ENCODE measurements at places on chromosomes 5 and 9.

GRCh38 chr9:128575469-128575868 lies 23.1 kb downstream of the SPTAN1 start:
- no peak for DNase-seq

DNA sequence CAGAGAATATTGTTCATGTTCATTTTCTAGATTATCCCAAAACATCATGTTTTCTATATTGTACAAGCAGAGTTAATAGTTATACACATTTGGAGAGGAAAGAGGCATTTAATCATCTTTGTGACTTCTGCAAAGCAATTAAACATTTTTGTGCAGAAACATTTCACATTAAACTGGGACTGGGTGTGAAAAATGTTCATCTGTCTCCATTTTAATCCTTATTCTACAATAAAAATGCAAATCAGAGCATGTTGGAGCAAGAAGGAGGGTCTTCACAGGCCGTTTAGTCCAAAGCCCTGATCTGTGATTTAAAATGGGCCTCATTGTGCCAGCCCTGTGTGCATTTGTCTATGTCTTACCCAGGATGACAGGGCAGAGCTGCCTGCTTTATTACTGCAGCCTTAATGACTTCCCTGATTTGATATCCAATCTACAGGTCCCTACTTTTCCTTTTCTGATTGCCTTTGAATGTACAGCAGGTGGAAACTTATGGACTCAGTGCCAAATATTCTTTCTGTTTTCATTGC lies 183.5 kb downstream of the CAVIN4 start:
- no peak for DNase-seq

- no peak for DNase-seq
Measured at GRCh38 chr9:9352877-9353481, 1259.8 kb downstream of the PTPRD start.

DNA sequence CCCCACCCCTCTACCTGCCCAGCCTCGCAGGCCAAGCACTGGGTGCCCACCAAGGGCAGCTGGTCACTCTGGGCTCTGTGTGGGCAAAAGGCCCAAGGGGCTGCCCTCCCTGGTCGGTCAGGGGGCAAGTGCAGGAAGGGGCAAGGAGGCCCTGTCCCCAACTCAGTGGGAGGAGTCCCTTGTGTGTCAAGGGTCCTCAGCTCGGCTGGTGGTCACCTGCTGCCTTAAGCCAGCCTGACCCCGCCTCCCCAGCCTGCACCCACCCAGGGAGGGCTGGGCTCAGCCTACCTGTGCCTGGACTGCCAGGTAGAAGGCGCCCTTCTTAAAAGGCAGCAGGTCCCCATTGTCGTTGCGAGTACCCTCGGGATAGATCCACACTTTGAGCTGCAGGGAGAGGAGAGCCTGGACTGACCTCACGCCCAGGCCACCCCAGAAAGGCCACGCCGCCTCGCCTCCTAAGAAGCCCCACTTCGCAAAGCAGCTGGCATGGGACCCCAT lies 10.9 kb downstream of the AGPAT2 start:
- DNase-seq: no peak

- DNase-seq: no peak
Measured at GRCh38 chr5:58842852-58843251, 260.0 kb downstream of the RAB3C start.

- DNase-seq: no peak
Measured at GRCh38 chr5:169435506-169436229, 134.7 kb upstream of the SLIT3 start.

GRCh38 chr5:125575891-125576505 lies 829.6 kb upstream of the ZNF608 start:
- DNase-seq: no peak

DNA sequence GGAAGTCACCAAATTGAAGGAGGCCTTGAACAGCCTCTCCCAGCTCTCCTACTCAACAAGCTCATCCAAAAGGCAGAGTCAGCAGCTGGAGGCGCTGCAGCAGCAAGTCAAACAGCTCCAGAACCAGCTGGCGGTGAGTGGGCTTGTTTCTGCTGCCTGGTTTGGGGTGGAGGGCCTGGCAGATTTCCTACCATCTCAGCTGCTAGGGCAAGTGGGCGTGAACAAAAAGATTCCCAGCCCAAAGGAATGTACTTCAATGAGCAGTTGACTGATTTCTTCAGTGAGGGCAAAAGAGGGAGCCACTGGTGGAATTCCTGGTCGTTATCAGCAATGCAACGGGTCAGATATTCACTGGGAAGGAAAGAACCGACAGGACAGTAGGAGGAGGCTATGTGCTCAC lies 12.6 kb upstream of the TTC23L start:
- no peak for DNase-seq

DNA sequence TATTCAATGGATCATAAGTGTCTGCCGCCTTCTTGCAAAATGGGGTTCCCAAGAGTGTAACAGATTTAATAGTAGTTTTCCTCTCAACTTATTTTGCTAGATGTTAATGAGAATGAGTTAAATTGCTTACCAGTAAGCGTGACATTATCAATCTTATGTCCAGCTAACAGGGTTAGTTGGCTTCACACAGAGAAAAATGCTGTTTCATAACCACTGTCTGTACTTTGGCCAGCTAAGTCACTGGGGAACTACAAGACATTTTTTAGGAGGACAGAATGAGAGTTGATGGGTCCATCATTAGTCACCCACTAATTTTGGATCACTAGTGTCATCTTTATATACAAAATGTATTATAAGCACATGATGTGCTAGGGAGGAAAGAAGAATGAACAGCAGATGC lies 1.4 kb downstream of the CDC37L1 start:
- no peak for DNase-seq

- no peak for DNase-seq
Measured at GRCh38 chr5:69502367-69502766, 9.8 kb downstream of the OCLN start.

GRCh38 chr5:167008705-167009104 lies 1282.7 kb upstream of the WWC1 start:
- no peak for DNase-seq

DNA sequence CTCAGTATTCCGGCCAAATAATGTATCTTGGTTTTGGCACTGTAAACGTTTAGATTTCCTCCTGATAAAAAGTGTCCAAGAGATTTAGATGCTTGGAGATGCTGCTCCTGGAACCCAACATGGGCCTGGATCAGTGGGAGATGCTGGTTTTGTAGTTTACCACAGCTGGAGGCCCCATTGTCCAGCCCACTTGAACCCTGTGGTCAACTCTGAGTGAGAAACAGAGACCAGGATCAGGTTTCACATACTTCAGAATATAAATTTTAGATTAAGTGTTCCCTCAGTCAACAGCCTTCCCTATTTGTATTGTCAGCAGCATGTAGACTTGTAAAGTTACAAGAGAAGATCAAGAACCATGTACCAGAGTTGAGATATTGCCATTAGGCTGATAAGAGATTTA lies 144.7 kb upstream of the C9orf72 start:
- no peak for DNase-seq

- no peak for DNase-seq
Measured at GRCh38 chr9:77864211-77864889, 167.3 kb downstream of the GNAQ start.

GRCh38 chr9:111731928-111732327 lies 62.8 kb downstream of the SHOC1 start:
- DNase-seq: no peak

DNA sequence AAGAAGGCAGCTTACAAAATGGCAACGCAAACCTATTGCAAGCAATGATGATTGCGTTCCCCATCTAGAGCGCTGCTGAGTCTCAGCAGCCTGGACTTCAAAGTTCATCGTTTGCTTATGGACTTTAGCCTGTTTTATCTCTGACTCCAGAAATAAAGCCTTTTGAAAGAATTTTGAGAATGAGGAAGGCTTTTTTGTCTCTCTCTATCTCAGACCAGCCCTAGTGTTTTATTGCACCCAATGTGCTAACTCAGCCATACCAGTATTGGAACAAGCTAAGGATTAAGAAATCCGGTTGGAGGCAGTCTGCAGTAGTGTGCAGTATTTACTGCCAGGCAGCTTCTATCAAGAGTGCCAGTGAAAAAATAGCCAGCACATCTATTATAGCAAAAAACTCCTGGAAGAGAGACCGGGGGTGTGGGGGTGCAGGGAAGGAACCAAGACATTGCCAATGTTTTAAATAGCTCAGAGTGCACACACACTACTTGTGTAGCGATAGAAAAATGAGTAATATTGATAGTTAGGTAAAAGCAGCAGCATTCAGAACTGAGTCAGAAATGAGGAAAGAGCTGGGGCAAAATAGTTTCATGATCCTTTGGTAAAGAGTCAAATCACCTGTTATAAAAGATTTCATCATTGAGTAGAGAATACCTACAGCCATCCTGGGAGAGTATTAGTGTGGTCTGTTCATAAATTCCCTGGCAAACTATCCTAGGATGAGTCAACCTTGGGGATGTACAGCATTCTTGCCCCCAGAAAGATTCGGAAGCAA lies 219.0 kb downstream of the ZNF608 start:
- peak; percentile 18 for DNase-seq

- no peak for DNase-seq
Measured at GRCh38 chr9:103661663-103662062, 432.4 kb upstream of the SMC2 start.

- no peak for DNase-seq
Measured at GRCh38 chr9:33651125-33651524, 127.1 kb downstream of the ANKRD18B start.

DNA sequence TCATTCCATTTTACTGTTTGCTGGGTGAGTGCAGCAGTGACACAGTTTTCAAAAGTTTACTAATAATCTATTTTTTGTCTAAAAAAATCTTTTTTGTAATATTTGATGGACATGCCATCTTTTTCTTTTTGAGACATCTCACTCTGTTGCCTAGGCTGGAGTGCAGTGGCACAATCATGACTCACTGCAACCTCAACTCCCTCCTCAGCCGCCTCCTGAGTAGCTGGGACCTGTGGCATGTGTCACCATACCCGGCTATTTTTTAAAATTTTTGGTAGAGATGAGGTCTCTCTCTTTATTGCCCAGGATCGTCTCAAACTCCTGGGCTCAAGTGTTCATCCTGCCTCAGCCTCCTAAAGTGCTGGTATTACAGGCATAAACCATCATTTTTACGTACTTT lies 86.0 kb downstream of the KDM4C start:
- no peak for DNase-seq

- peak; percentile 85 for DNase-seq
Measured at GRCh38 chr9:5389109-5389732, 48.5 kb downstream of the PLGRKT start.

GRCh38 chr5:71971862-71972261 lies 135.4 kb upstream of the MAP1B start:
- DNase-seq: no peak

DNA sequence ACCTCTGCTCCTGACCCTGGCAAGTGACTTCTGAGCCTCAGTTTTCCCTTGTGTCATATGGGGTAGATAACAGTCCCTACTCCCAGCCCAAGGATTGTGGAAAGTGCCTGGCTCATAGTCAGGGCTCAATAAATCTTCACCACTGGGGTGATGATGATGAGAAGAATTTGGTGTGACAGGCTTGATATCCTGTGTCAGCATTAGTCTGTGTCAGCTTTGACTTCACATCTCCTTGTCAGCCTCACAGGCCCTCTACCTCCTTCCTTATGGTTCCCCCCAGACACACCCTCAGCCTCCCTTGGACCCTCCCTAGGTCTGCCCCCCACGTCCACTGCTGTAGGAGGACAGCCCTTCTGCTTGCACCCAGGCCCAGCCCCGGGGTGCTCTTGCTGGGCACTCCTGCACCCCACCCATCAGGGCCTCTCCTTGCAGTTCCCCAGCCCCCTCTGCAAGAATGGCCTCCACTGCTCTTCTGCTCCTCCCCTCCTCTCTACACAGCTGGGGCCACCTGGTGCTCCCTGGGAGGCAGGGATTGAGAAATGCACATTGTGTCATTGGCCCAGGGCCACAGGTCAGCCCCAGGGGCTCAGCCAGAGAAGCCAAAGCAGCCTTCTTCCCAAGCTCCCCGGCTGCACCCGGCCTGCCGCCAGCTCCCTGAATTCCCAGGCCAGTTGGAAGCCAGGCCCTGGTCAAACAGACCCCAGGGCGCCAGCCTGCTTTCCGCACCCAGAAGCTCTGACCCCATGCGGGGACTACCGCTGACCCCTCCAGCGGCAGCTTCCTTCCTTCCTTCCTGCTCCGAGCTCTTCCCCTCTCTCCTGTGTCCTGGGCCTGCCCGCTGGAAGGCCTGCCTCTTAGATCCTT lies 7.7 kb downstream of the FGFR4 start:
- no peak for DNase-seq

DNA sequence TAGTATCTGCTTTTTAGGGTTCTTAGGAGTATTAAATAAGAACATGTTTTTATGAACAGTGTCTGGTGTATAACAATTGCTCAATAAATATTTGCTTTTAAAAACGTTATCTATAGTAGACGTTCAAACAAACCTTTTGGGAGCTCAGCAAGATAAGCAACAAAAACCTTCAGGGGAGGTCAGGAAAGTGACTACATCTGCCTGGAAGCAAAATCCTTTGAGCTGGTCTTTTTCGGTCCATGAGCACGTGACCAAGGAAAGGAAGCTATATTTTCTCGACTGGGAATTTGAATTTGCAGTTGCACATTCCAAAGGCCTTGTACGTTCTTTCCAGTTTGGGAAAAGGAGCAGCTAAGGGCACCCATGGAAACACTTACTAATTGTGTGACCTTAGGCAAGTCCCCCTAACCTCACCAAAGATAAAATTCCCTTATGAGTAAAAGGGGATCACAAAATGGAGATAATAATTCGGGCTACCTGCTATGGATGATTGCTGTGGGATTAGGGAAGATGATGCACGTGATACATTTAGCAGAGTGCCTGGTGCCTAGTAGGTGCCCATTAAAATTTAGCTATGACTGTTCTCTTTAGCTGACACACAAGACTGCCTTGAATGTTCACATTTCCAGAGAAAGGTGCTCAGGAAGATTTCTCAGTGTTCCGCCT lies 45.4 kb downstream of the PTTG1 start:
- DNase-seq: no peak

DNA sequence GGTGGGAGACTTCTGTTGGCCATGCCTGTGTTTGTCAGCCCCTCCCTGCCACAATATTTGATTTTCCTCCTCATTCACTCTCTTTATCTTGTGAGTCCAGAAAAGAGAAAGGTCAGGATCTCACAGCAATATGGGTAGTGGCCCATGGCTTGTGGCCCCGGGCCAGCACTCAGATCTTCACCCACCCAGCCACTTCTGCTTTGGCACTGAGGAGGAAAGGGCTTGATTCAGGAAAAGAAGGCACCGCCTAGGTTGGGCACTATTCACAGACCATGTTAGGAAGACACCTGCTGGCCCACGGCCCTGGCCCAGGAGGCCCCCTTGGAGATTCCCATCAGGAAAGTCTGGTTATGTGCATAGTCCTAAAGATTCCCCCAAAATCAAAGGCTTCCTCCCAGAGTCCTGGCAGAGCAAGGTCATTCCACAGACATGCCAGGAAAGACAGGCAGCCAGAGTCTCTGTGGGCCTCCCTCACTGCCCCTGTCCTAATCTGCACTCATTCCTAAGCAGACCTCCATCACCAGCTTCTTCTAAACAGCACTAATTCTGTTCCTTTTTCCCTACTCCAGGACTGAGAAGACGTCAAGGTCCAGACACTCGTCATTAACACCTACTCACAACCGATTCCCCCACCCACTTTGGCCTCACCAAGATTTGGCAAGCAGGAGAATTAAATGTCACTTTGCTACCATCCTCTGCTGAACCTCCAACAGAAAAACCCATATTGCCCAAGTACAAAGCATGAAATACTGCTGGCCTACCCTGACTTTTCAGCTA lies 179.3 kb downstream of the DEPDC1B start:
- DNase-seq: no peak

All from activated CD4-positive, alpha-beta T cell treated with anti-CD3 and anti-CD28 coated beads, Interleukin-2, Interleukin-6, amounts not matched to agents 100 ng/mL and 50 ng/mL, durations not matched to agents 16 hours and 8 hours (primary cell).